ENCODE measurements at places on chromosomes 6 and 20.

- DNase-seq, result no peak
Observed at GRCh38 chr6:39853604-39854003, 61.4 kb downstream of the DAAM2 start.

- no peak for DNase-seq
Observed at GRCh38 chr6:126377594-126378153, 37.8 kb downstream of the CENPW start.

DNA sequence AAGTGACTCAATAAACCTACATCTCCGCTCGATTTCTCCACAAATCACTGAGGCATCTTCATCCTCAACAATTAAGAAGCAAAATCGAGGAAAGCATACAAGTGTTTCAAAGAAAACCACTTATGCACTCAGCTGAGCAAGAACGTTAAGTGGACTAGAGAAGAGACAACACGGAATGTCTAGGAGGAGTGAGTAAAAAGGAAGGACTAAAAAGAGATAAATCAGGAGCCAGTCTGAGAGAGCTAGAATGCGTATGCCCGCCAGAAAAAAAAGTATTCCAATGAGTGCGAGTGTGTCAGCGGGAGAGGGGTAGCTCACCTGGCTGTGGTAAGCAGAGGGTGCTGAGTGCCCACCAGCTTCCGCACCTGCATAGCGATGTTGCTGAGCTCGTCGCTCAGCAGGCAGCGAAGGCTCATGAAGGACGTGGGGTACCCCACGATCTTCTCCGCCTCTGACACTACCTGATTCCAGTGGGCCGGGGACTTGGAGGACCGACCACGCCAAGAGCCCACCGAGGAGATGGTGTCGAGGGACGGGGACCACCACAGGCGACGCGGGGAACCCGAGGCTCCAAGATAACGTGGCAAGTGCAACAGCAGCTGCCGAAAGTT, 587 bp downstream of the PDSS2 start:
- no peak for DNase-seq

DNA sequence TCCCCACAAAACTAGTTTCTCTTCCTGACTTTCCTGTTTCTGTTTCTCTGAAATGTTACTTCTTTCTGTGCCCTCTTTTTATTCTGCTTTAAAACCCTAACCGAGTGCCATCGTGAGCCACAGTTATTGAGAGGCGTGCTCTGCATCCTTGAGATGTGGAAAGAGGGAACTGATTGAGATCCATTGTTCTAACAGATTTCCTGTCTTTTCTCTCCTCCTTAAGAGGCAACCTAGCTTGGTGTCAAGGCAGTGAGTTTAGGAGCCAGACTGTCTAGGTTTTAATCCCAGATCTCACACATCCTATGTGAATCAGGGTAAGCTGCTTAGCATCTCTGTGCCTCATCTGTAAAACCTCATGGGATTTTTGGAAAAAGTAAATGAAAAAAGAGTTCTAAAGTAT, 57.5 kb downstream of the SNX9 start:
- no peak for DNase-seq

DNA sequence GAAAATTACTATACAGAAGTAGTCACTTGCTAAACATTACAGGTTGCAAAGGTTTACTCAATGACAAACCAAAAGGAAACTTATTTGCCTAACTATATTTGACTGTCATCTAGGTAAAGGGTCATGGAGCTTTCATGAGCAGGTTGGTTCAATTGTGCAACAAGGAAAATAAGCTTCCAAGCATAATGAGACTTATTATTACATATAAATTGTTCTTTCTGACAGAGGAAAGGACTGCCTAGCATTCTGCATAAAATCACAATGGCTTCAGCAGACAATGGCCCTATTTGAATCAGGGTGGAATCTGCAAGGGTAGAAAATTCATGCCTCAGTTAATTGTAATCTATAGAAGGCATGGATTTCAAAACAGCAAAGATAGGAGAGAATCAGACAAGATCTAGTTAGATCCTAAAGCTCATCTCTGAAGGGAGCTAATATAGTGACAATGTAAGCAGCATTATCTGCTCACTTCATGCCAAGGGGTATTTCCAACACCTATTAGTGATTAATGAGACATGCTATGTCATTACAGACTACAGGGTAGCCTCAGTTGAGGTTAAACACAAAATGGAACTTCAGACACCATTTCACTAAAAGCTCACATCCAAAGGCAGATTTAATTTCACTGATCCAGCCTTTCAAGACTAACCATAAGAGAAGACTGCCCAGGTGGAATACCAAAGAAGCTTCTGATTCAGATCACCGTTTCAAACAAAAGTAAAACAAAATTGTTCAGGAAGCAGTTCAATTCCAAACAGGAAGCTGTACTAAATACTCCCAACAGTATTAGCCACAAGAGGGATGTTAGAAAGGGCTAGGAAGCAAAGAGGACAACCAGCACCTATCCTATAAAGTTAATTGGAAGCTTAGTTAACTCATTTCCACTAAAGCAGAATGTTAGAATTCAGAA, 8.5 kb downstream of the STAU1 start:
- no peak for DNase-seq

DNA sequence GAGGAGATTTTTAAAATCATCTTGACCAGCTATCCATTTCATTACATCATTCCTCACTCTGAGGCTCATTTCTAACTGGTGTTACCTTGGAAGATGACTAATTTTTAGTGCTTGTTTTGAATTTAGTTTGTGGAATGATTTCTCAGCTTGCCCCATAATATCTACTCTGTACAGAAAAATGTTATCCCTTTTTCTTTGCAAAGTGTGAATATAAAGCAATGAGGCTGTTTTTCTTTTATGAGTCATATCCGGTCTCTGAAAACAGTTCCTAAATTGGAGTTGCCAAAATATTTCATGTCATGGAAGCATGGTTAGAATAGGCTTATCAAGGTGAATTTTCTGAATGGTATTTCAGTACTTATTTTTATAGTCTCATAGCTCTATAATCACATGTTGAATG, 43.8 kb downstream of the FUT9 start:
- DNase-seq, result no peak

GRCh38 chr20:59005523-59006166, 1.4 kb downstream of the CTSZ start:
- DNase-seq, result no peak

DNA sequence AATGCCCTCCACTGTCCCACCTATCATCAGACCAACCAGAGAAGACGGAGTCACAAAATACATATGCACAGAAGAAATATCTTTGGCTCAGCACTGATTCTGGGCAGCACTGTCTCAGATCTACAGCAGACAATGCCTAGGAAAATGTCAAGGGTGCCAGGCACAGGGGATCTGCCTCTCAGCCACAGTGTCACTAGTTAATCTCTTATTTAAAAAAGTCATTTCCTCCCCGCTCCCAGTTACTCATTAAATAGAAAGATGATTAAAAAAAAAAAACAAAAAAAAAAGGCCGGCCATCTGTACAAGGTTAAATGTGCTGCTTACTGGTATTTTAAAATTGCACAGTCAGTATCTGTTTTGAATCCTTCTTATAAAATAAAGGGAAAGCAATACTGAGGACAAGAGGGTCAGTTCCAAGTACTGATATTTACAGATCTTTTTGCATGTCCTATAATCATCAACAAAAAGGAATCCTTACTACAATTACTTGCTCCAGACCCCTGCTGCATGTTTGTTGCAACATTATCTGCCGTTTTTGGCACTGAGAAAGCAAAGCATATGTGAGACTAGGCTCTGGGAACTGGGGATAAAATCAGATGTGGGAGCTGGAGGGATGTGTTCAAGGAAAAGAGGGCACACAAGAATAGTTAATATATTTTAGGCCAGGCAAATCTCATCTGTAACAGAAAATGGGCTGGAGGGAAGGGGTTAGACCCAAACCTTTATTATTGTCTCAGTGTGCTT, 299.3 kb downstream of the KIF16B start:
- no peak for DNase-seq

- no peak for DNase-seq
Observed at GRCh38 chr20:38982291-38982690, 20.1 kb downstream of the DHX35 start.

GRCh38 chr20:31496761-31497295, 17.4 kb upstream of the HM13 start:
- no peak for DNase-seq

- DNase-seq, result no peak
Observed at GRCh38 chr6:166389119-166389518, 6.4 kb upstream of the MPC1 start.

GRCh38 chr6:166369782-166370181, 13.0 kb downstream of the MPC1 start:
- DNase-seq, result no peak

- DNase-seq, result no peak
Observed at GRCh38 chr6:6694825-6695624, 106.5 kb downstream of the LY86 start.

DNA sequence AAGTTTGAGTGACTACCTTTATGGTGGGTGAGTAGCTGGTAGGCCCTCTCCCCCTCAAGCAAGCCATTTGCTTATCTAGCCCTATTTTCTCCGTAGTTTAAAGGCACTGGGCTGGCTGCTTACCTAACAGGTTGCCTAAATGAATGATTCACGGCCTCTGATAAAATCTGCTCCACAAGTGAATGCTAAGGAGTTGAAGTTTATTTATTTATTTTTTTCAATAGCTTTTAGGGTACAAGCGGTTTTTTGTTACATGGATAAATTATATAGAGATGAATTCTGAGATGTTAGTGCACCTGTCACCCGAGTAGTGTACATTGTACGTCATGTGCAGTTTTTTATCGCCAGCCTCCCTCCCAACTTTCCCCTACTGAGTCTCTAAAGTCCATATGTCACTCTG, 8.3 kb upstream of the CDH26 start:
- no peak for DNase-seq

- DNase-seq, result no peak
Observed at GRCh38 chr20:51593584-51593983, 51.1 kb upstream of the NFATC2 start.

- DNase-seq, result peak; percentile 36
Observed at GRCh38 chr6:45424451-45424861, 46.7 kb upstream of the SUPT3H start.

- DNase-seq, result no peak
Observed at GRCh38 chr20:63549019-63549418, 1.5 kb upstream of the SRMS start.

All from activated CD8-positive, alpha-beta memory T cell treated with anti-CD3 and anti-CD28 coated beads for 4 hours (primary cell).